ENCODE measurements at places on chromosomes 16 and 17.
A peak's percentile ranks its signal among the peaks of the same experiment; 100 is the strongest.

DNA sequence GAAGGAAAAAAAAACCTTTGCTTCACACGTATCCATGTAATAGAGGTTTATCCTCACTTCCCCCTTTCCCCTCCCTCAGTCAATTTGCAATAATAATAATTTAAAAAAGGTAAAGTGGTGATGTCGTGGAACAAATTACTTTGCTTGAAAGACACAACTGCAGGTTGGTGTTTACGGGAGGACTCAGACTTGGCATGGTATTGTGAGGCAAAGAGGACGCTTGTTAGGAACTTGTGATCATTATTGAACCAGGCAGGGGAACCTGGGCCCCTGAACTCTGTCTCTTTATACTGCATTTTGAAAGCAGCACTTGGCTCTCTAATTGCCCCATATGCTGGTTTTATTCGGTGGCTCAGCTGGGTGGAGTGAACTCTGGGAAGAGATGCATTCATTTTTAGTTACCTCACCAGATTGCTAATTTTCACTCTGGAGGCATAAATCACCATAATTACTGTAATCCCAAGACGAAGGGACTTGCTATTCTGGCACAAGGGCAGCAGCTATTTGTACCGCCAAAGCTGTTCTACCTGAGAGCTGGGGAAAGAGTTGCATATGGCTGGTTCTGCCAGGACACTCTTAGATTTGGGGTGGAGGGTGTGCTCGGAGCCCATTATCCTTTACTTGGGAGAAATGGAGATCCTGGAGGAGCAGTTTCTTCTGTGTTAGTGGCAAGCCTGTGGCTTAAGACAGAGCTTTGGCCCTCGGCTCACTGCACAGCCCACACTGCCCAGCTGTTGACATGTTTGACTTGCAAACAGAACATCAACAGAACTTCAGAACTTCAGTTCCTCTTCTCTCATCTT lies 5.7 kb upstream of the DHX8 start:
- no peak for DNase-seq

- DNase-seq = no peak
These were observed 313.0 kb downstream of the SEC14L1 start for GRCh38 chr17:77453613-77454241.

GRCh38 chr17:48499248-48499647 lies 31.6 kb downstream of the HOXB1 start:
- no peak for DNase-seq

- no peak for DNase-seq
These were observed 2.4 kb downstream of the FXR2 start for GRCh38 chr17:7612294-7612640.

- no peak for DNase-seq
These were observed 5.0 kb downstream of the TAX1BP3 start for GRCh38 chr17:3663102-3664011.

DNA sequence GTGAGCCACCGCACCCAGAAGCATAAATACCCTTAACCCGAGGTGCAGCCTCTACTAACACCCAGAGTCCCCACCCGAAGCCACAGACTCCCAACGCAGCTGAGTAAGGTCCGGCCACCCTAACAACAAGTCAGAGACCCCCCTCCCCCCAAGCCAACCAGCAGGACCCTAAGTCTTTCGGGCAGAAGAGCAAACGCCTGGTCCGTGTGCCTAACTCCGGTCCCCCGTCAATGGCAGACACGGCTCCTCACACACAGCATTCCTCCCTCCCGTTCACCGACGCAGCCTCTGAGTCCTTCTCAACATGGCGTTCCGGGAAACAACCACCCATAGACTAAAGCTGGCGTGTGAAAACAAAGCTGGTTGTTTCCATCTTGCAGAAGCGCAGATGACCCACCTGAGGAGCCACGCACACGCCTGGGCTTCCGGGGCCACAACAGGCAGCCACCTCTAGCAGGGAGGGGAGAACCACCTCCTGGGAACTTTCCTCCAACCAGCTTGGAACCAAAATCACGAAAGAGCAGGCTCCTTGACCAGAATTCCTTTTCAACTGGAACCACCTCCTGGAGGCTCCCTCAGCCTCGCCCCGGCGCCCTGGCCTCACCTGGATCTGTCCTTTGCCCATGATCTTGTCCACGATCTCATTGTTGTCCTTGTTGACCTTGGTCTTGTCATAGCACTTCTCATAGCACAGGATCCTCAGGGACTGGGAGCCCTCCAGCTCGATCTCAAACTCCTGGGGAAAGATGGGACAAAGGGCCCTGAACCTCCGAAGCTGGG lies 52.7 kb downstream of the TIMM22 start:
- DNase-seq = no peak

GRCh38 chr16:6247775-6248174 lies 1084.9 kb upstream of the RBFOX1 start:
- no peak for DNase-seq

DNA sequence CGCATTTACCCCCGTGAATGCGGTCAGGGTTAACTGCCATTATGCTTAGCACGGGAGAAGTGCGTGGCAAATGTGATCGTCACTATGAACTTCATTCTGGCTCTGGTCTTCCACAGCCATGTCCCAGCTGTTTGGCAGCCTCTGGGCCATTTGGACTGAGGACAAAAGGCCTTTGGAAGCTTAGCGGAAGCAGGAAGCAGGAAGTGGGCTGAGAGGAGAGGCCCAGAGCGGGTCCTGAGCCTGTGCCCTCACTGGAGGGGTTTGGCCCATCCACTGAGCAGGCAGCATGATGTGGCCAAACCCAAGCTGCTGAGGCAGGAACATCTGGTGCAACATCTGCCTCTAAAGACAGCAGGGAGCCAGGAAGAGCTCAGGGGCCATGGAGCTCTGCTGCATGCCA lies 345.9 kb downstream of the C16orf95 start:
- DNase-seq = no peak

DNA sequence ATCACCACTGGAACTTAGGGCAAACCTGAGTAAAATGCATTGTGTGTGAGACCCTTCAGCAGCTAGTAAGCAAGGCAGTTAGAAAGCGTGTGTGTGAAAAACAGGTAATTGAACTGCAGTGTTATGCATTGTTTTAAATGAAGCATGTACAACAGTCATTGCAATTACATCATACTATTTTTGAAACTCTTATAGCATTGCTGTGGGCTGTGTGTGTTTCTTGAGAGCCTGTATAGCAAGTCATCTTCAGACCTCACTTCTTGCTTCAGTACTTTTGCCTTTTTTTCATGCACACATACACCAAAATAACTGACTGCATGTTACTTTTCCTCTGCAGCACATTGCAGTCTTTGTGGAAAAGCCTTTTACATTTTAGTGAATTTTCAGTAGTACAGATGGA lies 19.2 kb downstream of the PTRH2 start:
- no peak for DNase-seq

GRCh38 chr16:50631985-50632576 lies 49.0 kb downstream of the SNX20 start:
- DNase-seq = no peak

- DNase-seq = peak; percentile 37
These were observed 41.3 kb upstream of the SIAH1 start for GRCh38 chr16:48426244-48427141.

GRCh38 chr17:17824119-17824782 lies 12.5 kb downstream of the SREBF1 start:
- DNase-seq = no peak

GRCh38 chr17:40551879-40552768 lies 13.1 kb downstream of the CCR7 start:
- DNase-seq = peak; percentile 82

DNA sequence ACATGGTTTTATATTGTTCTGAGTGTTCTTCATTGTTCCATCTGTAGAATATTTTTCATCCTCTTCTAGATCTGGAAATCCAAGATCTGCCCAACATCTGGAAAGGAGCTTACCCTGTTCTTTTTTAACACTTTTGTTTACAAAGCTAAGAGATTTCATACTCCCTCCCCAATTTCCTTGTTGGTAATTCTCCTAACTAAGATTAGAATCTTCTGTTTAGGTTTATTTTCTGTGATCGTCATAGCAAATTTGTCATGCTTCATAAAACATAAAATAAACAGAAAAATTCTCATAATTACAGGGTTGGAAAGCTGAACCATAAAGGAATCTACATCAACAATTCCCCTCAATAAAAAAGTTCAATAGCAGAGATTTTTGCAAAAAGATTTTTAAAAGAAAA lies 580.3 kb upstream of the CA10 start:
- DNase-seq = no peak

DNA sequence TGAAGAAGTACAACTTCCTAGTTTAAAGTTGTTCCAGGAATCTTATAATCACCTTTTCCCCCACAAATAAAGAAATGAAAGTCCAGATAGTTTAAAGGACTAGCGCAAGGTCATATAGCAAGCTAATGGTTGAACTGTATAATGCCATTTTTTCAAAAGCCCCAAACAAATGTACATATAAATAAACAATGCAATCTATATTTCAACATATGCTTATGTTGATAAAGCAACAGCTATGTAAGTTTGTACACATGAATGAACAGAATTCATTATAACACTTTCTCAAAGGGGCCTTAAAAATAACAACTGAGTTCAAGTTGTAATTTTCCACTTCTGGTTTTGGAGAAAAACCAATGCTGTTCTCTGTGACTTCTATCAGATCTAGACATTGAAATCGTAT lies 1628.6 kb downstream of the CDH8 start:
- no peak for DNase-seq

DNA sequence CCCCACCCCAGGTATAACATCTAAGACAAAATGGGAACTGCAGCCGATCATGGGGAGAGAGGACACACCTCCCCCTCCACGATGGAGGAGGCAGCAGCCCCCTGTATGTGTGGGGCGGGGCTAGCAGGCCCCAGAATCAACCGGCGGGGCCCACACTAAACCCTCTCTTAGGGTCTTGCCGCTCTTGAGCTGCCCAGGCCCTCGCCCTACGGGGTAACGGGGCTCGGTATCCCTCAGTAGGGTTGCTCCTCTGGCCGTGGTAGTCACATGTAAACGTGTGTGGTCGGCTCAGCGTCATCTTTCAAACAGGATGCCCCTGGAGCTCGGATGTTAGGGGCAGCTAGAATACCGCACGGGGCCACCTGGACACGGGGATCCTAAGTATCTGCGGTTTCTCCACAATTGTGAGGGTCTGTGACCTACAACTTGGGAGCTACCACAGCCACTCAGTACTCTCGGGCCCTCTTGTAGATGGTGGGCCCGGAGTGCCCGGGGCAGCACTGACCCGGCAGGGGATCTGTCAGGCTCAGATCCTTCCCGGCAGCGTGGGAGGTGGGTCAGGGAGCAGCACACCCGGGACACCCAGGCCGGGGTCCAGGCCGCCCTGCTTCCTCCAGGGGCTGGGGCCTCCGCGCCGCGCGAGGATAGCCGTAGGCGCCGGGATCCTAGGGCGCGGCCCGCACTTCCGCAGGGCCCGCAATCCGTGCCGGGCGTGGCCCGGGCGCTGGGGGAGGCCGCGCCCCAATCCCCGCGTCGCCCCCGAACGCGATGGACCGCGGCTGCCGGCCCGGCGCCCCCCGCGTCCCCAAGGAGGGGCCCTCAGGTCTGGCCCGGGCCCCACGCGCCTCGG lies 781 bp downstream of the ARHGDIA start:
- DNase-seq = no peak

DNA sequence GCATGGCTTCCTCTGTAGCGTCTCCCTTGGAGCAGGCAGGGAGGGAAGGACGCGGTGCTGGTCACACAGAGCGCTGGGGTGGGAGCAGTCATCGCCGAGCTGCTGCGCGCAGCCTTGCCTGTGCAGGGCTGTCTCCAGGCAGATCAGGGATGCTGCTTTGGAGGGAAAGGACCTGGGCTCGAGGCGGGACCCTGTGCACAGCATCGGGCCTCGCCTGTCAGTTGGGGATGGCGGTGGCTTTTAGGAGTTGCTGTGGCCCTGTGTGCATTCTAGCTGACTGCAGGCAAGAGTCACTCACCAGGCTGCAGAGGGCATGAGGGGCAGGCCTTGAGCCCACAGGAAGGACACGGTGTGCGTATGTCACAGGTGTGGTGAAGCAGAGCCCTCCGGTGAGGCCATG lies 10.1 kb downstream of the ACSF3 start:
- no peak for DNase-seq

DNA sequence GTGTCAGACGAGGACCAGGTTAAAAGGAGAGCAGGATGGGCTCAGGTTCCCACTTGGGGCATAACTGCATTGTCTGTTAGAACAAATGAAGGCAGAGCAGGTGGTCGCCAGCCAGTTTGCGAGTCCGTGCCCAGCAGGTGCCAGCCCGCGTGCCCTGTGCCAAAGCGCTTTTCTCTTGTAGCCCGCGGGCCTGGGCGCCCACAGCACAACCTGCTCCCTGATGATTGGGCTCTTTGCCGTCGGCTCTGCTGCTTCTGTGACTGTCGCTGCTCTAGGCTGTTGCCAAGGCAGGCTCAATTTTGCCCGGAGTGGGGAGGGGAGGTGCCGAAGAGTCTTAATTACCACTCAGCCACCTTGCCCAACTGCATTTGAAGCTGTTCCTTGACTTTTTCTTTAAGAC lies 21.1 kb downstream of the KNOP1 start:
- no peak for DNase-seq

- DNase-seq = no peak
These were observed 658 bp downstream of the RAB5C start for GRCh38 chr17:42153919-42154742.

GRCh38 chr16:24367186-24367710 lies 111.1 kb downstream of the CACNG3 start:
- no peak for DNase-seq

GRCh38 chr16:88170528-88170991 lies 212.2 kb upstream of the ZNF469 start:
- DNase-seq = no peak

DNA sequence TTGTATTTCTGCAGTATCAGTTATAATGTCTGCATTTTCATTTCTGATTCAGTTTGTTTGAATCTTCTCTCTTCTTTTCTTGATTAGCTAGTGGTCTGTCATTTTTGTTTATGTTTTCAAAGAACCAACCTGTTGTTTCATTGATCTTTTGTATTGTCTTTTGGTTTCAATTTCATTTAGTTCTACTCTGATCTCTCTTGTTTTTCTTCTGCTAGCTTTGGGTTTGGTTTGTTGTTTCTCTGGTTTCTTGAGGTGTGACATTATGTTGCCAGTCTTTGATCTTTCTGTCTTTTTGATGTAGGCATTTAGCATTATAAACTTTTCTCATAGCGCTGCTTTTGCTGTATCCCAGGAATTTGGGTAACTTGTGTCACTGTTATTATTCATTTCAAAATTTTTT lies 107.2 kb downstream of the PHKB start:
- no peak for DNase-seq

DNA sequence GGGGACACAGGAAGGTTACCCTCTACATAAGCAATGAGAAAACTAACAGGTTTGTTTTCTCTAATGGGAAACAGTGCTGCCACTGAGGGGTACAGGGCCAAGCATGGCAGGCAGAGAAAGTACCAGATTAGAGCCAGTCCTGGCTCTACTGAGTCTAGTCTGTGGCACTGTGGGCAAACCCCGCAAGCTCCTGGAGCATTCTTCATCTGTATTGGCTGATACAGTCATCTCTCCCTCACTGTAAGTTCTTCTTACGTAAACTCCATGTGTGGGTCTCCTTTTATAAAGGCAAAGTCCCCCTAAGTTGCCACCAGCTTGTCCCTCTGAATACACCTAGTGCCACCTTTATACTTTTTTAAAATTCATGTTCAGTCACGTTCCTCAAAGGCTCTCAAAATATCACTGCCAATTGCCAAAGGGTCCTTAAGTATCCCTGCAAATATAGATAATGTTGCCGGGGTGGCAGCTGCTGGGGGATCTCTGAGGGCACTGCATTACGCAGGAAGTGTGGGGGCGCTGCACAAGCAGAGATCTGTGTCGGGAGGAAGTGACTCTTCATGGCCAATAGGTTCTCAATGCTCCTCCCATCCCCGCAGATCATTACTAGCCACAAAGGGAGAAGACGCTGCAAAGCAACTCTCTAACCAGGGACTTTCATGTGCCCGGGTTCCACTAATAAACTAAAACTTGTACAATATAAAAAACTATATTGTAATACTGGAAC lies 18.8 kb downstream of the XPO6 start:
- no peak for DNase-seq

Measured in astrocyte of the cerebellum (primary cell).